GM23248 (cell line): ENCODE measurements at places on chromosomes 6 and 20. TPM values are rescaled to one million over a fixed set of nuclear protein-coding genes. Genes with fewer than 3 reads are reported as not detected.
A peak's percentile ranks its signal among the peaks of the same experiment; 100 is the strongest.

Gene NOL7
- 48.7 and 53.1 TPM in 2 replicates for total RNA-seq

GRCh38 chr20:15138548-15139126 lies 801.2 kb upstream of the FLRT3 start:
- DNase-seq, result no peak

Gene CST11
- total RNA-seq, result not detected in 2 replicates

- DNase-seq, result peak; percentile 75
These were observed 1.3 kb downstream of the EPPIN start for GRCh38 chr20:45545754-45546453.

DNA sequence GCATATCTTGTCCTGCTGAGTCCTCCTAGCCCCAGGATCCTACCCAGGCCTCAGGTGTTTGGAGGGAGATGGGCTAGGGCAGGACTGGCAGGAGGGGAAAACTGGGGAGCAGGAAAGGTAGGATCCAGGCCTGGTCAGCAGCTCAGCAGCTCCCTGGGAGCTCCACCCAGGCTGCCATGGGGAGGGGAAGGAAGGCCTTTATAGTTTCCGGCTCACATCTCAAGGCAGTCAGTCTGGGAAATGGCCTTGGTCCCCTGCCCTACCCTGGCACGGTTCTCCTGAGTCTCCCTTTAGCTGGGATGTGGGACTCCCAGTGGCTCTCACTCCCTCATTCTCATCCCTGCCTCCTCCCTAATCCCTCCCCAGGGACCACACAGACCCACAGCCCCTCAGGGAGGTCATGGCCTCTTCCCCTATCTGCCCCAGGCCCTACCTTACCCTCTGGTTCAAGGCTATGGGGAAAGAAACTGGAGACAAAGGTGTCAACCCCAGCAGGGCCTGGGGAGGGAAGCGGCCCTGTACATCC lies 1.6 kb downstream of the SLC44A4 start:
- no peak for DNase-seq

GRCh38 chr6:168804331-168804730 lies 363.3 kb downstream of the SMOC2 start:
- DNase-seq, result no peak

DNA sequence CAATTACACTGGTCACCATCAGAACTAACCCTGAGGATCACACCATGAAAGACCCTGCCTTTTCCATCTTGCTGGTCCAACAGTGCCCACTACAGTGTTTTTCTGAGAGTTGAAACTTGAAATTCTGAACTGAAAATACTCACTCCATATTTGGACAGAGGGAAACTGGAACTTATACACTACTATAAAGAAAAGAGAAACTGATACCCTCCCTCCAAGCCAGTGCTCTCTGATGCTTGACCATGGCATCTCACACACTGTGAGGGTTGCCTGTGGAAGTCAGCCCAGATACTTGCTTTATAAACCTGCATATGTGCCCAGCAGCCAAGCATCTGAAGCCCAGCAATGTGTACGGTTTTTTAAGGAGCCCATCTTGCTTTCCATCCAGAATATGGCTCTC lies 108.7 kb downstream of the FOXA2 start:
- no peak for DNase-seq

Gene CST4
- not detected in 2 replicates for total RNA-seq

- no peak for DNase-seq
These were observed 156.0 kb upstream of the SOX4 start for GRCh38 chr6:21437581-21437980.

- no peak for DNase-seq
These were observed 243.7 kb upstream of the RREB1 start for GRCh38 chr6:6863970-6864639.

Gene TNF
- total RNA-seq, result not detected in 2 replicates

GRCh38 chr20:36821964-36822437 lies 48.4 kb upstream of the DSN1 start:
- DNase-seq, result peak; percentile 36

DNA sequence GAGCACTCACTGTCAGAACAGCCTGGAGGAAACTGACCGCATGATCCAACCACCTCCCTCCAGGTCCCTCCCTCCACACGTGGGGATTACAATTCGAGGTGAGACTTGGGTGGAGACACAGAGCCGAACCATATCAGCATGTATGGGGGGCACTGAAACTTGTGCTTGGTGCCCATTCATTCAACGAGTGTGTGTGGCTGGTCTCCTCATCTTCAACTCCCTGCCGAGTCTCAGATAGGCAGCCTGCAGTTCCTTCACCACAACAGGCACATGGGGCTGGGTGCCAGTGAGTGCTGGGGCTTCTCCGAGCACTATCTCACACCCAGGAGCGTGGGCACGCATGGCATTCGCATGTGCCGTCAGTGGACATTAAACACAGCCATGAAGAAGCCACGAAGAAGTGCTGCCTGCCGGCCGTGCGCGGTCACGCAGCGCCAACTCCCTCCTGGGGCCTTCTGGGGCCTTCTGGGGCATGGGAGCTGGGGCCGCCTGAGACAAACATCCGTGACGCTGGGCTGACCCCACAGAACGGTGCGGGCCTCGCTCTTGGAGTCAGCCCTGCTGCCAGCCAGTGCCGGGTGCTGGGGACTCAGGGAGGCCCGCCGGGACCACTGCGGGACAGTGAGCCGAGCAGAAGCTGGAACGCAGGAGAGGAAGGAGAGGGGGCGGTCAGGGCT lies 714 bp upstream of the RTEL1 start:
- DNase-seq, result peak; percentile 58

Gene ZNF217
- 18.1 and 23.5 TPM in 2 replicates for total RNA-seq

Gene GUCA1A
- not detected in 2 replicates for total RNA-seq

GRCh38 chr6:33698494-33698893 lies 13.0 kb downstream of the UQCC2 start:
- DNase-seq, result no peak

DNA sequence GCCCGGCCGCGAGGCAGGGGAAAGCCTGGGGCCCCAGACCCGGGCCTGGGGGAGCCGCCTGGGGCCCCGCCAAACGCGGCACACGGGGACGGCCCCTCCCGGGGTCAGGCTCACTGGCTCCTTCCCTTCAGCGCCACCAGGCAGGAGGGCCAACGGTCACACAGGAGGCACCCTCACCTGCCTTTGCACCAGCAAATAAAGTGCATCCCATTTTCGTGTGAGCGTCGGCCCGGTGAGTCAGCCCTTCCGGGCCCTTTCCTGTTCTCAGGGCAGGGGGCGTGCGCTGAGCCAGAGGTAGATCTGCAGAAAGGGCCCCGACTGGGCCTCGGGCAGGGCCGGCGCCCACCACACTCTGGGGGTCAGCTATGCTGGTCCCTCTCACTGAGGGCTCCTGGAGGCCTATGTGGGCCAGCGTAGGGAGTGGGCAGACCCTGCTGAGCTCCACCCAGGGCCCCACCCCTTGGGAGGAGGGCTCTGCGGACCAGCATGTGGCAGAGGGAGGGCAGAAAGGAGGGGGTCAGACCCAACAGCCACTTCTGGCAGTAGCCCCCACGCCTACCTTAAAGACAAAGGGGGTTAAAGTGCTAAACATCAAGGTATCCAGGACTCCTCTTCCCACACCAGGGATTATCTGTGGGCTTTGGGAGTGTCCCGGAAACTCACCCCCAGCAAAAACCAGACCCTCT lies 931 bp upstream of the UCKL1 start:
- DNase-seq, result peak; percentile 85

Gene PRRT1
- 1.2 TPM in 1 of 2 replicates, not detected in the other for total RNA-seq

Gene HAO1
- not detected in 2 replicates for total RNA-seq

- no peak for DNase-seq
These were observed 80.7 kb downstream of the TFAP2B start for GRCh38 chr6:50899306-50899870.
